ENCODE measurements at places on chromosomes 4 and X.

DNA sequence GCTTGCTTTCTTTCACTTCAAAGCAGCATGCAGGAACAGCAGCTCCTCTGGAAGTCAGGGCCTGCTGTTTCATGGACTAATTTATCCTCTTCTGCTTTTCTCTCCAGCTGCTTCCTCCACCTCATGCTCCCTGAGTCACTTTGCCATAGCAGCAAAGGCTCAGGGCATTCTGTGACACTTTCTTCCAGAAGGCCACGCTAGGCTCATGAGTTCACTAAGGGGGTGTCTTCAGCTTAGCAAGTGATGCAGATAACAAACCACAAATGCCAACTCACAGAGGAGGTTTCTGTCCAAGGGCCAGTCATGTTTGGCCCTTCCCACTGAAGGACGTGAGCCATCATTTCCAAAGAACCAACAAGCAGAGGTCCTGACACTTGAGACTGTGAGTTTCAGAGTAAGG is 200.2 kb downstream of the ADGRA3 start:
- DNase-seq = no peak

DNA sequence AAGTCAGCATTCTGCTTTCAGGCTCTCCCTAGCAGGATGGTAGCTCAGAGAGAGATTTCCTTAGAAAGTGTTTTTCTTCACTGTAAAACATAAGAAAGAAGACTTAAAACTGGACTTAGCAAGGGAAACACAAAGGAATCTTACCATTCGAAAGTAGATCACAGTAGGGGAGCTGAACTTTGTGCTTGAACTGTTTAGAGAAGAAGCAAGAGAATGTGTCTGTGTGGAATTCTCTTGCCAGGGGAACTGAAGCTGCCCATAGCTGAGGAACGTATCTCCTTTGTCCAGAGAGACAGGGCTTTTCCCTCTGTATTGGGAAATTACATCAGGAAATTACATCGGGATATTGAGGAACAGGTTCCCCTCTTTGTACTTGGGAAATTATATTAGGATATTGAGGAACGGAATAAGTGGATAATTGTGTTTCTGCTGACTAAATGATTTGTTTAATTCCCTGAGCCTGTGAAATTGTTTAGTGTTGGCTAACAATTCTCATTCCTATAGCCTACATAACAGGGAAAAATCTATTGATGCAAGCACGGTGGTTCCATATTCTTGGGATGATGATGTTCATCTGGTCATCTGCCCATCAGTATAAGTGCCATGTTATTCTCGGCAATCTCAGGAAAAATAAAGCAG is 21.2 kb downstream of the SRD5A3 start:
- no peak for DNase-seq

DNA sequence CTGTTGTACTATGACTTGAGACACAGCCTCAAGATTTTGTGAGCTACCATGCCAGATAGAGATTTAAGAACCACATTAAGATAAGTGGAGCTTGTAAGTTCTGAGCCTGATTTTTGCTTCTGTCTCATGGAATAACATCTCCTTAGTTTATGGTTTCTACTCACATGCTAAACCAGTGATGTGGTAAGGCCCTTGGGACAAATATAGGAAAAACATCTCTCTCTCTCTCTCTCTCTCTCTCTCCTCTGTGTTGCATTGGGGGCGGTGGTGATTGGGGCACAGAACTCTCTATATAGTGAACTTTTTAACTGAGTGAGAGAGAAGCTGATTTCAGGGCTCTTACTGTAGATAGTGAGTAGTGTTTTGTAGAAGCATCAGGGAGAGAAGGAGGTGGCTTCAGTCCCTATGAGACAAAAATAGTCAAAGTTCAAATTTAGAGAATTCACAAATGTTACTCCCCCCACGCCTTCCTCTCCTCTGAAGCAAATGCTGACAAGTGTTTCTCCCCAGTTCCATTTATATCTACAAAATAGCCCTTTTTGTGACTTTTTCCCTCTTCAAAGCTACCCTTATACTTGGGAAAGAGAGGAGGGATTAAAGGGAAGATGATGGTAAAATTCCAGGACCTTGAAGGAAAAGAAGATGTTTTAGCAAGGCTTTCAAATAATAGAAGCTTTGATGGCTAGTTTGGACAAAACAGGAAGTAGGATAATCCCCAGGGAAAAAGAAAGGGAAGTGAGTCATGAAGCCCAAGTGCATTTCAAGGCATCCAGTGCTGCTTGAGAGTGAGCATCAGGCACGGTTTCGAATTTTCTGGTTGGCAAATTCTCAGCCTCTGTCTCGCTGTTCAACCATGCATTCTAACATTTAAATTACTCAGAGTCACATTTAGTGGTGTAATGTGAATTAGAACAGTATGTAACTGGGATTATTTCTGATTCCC is 134.3 kb upstream of the AP1S2 start:
- no peak for DNase-seq

DNA sequence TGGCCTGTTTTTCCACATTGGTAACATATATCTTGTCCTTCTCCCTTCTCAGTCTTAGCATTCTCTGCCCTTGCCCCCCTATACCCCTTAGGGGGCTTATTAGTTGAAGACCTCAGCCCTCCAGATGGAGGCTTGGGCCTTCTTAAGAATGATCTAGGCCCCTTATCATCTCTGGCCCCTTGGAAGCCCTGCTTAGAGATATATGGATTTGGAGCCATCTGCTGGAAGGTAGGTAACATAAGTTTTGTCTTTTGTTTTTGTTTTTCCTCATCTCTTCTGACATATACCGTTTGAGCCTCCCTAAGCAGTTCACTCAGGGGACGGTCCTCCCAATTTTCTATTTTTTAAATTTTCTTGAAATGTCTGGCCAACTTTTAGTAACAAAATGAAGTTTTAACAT is 48.3 kb upstream of the NAP1L2 start:
- DNase-seq = no peak

GRCh38 chrX:56576721-56577120 is 13.3 kb downstream of the UBQLN2 start:
- no peak for DNase-seq

Data from hindlimb muscle (tissue), 1 donor.